ENCODE measurements at places on chromosomes 7 and 10.

GRCh38 chr7:79820387-79820786 is 314.2 kb upstream of the GNAI1 start:
- DNase-seq = no peak

DNA sequence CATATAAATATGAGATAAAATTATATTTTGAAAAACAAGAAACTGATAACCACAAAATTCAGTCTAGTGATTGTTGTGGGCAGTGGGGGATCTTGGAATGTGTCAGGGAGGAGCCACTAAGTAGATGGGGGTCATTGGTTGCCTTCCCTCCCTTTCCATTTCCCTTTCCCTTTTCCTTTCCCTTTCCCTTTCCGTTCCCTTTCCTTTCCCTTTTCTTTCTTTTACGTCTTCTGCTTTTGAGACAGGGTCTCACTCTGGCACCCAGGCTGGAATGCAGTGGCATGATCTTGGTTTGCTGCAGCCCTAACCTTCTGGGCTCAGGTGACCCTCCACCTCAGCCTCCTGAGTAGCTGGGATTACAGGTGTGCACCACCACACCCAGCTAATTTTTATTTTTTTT is 51.0 kb downstream of the DYNC2I1 start:
- no peak for DNase-seq

DNA sequence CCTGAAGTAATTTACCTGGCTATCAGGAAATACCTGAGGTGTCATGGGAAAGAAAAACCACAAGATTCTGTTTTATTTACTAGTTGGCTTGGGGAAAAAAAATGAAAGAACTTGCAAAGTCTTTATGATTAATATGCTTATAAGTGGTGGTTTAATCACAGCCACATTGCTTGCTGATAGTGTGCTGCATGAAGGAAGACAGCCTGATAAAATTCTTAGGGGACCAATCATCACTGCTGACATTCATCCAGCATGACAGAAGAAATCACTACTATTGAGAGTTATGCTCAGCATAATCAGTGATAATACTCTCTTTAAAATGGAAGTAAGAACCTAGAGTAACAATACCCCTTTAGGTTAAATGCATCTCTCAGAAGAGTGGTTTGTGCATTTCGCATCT is 150.2 kb upstream of the LRRN3 start:
- DNase-seq = no peak

GRCh38 chr10:72108830-72109635 is 20.7 kb upstream of the SPOCK2 start:
- no peak for DNase-seq

- no peak for DNase-seq
These were observed 36.7 kb upstream of the MNX1 start for GRCh38 chr7:157047148-157047547.
